Pons (tissue), 1 donor: ENCODE measurements at places on chromosomes 1 and 21.

GRCh38 chr1:147542569-147542897 lies 1.2 kb downstream of the BCL9 start:
- DNase-seq, result peak; percentile 38

GRCh38 chr1:114660238-114660637 lies 9.6 kb downstream of the DENND2C start:
- DNase-seq, result no peak

DNA sequence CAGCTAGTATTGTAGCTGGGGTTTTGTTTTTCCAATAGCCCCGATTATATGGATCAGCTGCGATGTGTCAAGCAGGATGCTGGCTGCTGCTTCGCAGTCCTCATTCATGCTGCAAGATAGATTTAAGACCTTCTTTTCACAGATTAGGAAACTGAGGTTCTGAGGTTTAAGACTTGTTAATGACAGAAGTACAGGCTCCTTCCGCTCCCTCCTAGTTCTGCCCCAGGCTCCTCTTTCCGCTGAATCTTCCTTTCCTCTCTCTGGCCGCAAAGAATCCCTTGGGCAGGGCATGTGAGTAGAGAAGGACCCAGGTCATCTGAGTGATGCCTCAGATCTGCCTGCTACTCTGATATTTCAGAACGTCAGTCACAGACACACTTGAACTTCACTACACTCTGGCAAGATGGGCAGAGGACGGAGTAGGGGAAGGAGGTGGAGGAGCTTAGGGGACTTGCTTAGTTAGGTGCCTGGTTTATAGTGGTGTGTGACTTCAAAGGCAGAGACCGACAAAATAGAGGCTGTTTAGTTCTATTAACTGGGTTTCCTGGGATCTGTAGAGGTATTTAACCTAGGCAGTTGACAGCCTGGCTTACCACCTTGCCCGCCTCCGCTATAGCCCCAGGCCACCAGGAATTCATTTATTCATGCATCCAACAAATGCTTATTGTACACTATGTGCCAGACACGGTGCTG lies 4.2 kb downstream of the IGSF21 start:
- no peak for DNase-seq

DNA sequence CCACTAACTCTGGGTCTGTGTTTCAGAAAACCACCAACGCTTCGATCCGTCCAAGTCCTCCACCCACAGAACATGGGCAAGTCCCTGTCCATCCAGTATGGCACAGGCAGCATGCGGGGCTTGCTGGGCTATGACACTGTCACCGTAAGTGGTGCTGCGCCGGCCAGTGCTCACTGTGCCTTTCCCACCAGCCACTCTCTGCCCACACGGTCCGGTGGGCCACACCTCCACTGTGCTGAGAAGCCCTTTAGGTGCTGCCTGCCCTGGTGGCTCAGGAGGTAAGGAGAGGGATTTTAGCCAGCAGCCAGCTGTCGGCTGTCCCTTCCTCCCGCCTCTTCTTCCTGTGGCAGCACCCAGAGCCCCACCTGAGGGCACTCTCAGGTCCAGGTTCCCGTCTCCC lies 33.9 kb downstream of the PROK1 start:
- DNase-seq, result no peak

DNA sequence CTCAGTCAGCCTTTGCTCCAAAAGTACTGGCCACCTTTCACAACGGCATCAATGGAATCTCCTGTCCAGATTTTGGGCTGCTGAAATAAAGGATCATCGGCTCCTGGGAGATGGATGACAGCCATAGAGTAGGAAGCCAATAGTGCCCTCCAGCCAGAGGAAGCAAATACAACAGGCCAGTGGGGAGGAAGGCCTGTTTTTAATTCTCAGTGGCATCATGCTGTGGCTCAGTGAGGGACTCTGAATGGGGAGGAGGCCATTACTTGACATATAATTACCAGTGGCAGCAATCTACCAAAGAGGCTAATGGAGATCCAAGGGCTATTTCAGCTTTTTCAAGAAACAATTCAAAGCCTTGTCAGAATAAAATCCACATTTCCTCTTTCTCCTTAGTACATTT lies 26.7 kb downstream of the COLGALT2 start:
- DNase-seq, result peak; percentile 7

- peak; percentile 59 for DNase-seq
Measured at GRCh38 chr21:26945916-26946675, 20.8 kb downstream of the ADAMTS5 start.

GRCh38 chr21:36504067-36505058 lies 24.4 kb upstream of the CLDN14 start:
- DNase-seq, result peak; percentile 54
